ENCODE measurements at places on chromosomes 16 and 17.

DNA sequence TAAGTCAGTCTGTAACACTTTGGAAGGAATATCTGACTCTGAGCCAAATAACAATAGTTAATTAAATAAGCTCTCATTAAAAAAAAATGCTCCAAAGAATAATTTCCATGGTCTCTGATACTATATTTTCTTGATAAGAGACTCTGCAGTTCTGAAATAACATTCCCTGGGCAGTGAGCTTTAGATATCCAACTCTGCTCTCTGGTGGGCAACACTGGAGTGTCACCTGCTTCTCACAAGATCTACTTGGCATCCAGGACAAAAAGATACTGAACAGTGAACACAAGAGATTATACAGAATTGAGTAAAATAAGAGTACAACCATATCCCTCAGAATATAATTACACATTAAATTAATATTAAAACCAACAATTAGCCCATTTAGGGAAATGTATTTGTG is 13.7 kb downstream of the BLMH start:
- H3K27me3 ChIP-seq = no peaks in the 10 kb centered on the region
- no peaks in the 10 kb centered on the region for H3K4me1 ChIP-seq
- DNase-seq = peak; percentile 75
- peaks cover 11% of the 10 kb centered on the region for H3K36me3 ChIP-seq
- H3K4me3 ChIP-seq = no peak overlapping the region

DNA sequence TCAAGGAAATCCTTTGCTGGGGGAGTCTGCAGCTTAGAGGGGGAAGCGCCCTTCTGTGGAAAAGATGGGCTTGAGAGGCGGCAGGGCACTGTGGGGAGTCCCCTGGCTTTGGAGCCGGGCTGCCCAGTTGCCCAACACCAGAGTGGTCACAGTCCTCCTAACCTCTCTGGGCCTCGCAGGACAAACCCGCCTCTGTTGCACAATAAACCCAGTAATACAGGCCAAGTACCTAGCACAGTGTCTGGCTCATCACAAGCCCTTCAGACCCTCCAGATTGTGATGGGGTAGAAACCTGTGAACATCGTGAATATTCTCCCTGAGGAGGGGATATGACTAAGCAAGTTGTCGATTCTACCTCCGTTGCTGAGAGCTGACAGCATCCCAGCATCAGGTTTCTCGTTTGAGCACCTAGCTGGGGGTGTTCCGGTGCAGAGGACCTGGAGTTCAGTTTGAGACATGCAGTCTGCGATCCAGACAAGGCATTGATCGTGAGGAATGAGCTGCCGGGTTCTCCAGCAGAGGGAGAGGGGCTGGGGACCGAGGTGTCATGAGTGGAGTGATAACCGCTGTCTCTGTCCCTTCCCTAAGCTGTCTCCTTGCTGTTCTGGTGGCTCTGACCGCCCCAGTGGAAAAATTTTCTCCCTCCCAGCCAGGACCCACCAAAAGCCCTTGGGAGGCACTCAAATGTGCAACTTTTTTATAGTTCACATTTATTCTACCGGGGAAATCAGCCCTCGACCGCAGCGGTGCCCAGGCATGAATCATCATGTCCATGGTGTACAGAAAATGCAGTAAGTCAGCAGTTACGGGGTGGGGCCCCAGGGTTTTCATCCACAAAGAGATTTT is 161.9 kb downstream of the WSCD1 start:
- H3K4me3 ChIP-seq = no peak overlapping the region
- H3K27me3 ChIP-seq = no peaks in the 10 kb centered on the region
- no peaks in the 10 kb centered on the region for H3K36me3 ChIP-seq
- H3K4me1 ChIP-seq = no peaks in the 10 kb centered on the region
- H3K27ac ChIP-seq = no peak overlapping the region
- DNase-seq = no peak

- peaks cover 52% of the 10 kb centered on the region for H3K4me1 ChIP-seq
- H3K27ac ChIP-seq = peak overlapping the region; percentile 67
- no peaks in the 10 kb centered on the region for H3K36me3 ChIP-seq
- no peak for DNase-seq
- H3K27me3 ChIP-seq = no peaks in the 10 kb centered on the region
These were observed 120.4 kb downstream of the HIC1 start for GRCh38 chr17:2175294-2175628.

GRCh38 chr16:72985148-72985941 is 62.6 kb downstream of the ZFHX3 start:
- no peak overlapping the region for H3K4me3 ChIP-seq
- H3K27me3 ChIP-seq = no peaks in the 10 kb centered on the region
- no peaks in the 10 kb centered on the region for H3K36me3 ChIP-seq
- peak overlapping the region; percentile 75 for H3K27ac ChIP-seq
- no peak for DNase-seq

DNA sequence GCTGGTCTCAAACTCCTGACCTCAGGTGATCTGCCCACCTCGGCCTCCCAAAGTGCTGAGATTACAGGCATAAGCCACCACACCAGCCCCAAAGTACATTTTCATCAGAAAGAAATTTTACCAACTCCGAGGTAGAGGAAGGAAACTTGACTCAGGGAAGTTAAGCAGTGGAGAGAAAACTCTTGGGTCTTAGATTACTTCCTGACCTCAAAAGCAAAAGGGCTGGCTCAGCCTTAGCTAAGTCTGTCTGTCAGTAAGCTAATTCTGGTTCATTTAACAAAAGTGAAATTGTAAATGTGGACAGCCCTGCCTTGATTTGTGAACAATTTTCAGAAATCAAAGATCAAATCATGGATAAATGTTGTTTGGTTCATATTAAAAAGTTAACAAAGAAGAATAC is 30.6 kb downstream of the MAP2K6 start:
- H3K27me3 ChIP-seq = no peaks in the 10 kb centered on the region
- DNase-seq = no peak
- no peak overlapping the region for H3K27ac ChIP-seq
- no peaks in the 10 kb centered on the region for H3K4me1 ChIP-seq

DNA sequence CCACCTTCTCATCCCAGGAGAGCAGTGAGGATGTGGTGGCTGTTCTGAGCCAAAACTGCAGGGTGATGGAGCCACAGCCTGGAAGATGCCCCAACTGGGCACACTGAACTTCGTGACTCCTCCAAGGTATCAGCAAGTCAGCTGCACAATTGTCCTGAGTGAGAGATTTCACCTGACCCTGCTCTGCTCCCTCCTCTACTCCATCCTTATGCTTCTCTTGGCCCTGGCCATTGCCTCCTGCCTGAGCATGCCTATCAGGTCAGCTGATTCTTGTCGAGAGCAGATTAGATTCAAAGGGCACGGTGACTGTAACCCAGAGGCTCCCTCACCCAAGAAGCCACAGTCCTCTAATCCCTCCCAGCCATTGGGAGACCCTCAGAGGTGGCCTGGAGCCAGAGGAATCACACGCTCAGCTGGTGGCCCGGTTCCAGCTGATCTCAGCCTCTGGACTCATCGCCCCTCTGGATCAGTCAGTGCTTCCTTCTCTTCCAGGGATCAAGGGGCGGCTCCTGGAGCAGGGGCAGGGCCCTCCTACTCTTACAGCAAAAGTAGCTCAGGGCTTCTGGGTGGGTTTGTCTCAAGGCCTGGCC is 7.0 kb upstream of the CYB561 start:
- H3K27ac ChIP-seq = no peak overlapping the region
- no peaks in the 10 kb centered on the region for H3K36me3 ChIP-seq
- no peak overlapping the region for H3K4me3 ChIP-seq
- H3K4me1 ChIP-seq = no peaks in the 10 kb centered on the region
- H3K27me3 ChIP-seq = no peaks in the 10 kb centered on the region

DNA sequence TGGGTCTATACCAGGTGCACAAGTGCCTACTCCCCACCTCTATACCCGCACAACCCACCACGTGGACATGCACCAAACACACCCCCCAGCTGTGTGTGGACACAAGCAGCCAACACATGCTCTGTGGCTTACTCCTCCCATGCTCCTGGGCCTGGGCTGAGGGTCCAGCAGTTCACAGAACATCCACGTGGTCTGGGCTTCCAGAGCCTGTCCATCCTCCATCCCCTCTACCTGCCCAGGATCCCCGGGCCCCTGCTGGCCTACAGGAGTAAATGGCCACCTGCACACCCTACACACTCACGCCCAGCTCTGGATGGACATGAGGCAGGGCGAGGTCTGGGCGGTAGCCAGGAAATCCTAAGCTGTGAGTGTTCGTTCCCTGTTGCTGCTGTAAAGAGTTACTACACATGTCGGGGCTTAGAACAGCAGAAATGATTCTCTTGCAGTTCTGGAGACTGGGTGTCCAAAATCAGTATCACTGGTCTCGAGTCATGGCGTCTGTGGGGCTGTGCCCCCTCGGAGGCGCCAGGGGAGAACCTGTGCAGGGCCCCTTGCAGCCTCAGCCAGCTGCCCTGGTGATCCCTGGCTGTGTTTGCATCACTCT is 15.0 kb upstream of the RAI1 start:
- H3K27ac ChIP-seq = no peak overlapping the region
- no peaks in the 10 kb centered on the region for H3K27me3 ChIP-seq
- H3K4me1 ChIP-seq = peaks cover 5% of the 10 kb centered on the region
- DNase-seq = no peak

GRCh38 chr17:83198366-83199341 is 119.2 kb downstream of the METRNL start:
- no peak overlapping the region for H3K4me3 ChIP-seq
- no peak for DNase-seq
- peaks cover 23% of the 10 kb centered on the region for H3K4me1 ChIP-seq
- H3K27me3 ChIP-seq = no peaks in the 10 kb centered on the region
- no peaks in the 10 kb centered on the region for H3K36me3 ChIP-seq

- DNase-seq = peak; percentile 12
- no peak overlapping the region for H3K4me3 ChIP-seq
- H3K36me3 ChIP-seq = peaks cover 13% of the 10 kb centered on the region
- peaks cover 9% of the 10 kb centered on the region for H3K4me1 ChIP-seq
These were observed 40.9 kb downstream of the RFFL start for GRCh38 chr17:35022536-35023063.

DNA sequence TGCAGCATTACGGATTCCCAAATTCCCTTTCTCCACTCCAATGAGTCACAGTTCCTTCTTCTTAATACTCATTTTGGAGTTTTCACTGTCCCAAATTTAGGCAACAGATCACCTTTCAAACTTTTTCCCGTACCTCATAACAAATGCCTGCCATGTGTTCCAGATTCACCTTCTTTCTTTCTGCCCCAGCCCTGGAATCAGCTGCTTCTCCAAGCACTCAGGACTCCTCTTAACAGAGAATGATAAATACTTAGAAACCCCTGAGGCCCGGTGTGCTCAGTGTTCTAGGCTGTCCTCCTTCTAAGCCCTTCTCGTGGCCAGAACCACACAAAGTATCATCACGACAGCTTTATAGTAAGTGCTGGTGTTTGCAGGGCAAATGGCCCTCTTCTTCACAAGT is 14.9 kb downstream of the CSNK1D start:
- H3K27me3 ChIP-seq = no peaks in the 10 kb centered on the region
- DNase-seq = no peak
- H3K4me1 ChIP-seq = no peaks in the 10 kb centered on the region
- H3K27ac ChIP-seq = no peak overlapping the region
- peaks cover 51% of the 10 kb centered on the region for H3K36me3 ChIP-seq
- no peak overlapping the region for H3K4me3 ChIP-seq

- no peaks in the 10 kb centered on the region for H3K36me3 ChIP-seq
- no peaks in the 10 kb centered on the region for H3K27me3 ChIP-seq
- H3K4me1 ChIP-seq = no peaks in the 10 kb centered on the region
- no peak overlapping the region for H3K4me3 ChIP-seq
- H3K27ac ChIP-seq = no peak overlapping the region
These were observed 27.1 kb upstream of the SLC39A11 start for GRCh38 chr17:73119631-73120030.

- no peak for DNase-seq
- H3K36me3 ChIP-seq = no peaks in the 10 kb centered on the region
- H3K4me3 ChIP-seq = no peak overlapping the region
- H3K27ac ChIP-seq = no peak overlapping the region
- peaks cover 2% of the 10 kb centered on the region for H3K27me3 ChIP-seq
- H3K4me1 ChIP-seq = no peaks in the 10 kb centered on the region
These were observed 435.3 kb upstream of the ZFHX3 start for GRCh38 chr16:73483076-73483791.

DNA sequence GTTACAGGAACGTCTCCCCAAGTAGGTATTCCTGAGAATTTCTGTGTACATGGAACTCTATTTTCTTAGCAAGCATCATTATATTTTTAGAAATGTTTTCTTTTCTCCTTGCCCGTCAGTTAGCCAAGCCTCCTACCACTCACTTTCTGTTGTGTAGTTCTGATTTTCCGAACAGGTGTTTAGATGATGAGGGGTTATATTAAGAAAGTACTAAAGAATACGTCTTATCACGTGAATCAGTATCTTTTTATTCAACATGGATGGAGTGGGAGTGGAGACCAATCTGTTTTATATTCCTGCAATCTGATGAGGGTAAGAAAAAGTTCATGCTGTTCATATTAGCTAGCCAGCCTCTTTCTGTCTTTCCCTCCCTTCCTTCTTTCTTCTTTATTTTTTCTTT is 29.4 kb downstream of the MSI2 start:
- no peaks in the 10 kb centered on the region for H3K27me3 ChIP-seq
- no peak for DNase-seq
- H3K27ac ChIP-seq = peak overlapping the region; percentile 74
- H3K4me3 ChIP-seq = no peak overlapping the region

- DNase-seq = no peak
- no peaks in the 10 kb centered on the region for H3K27me3 ChIP-seq
- no peaks in the 10 kb centered on the region for H3K36me3 ChIP-seq
- H3K27ac ChIP-seq = peak overlapping the region; percentile 63
- peaks cover 20% of the 10 kb centered on the region for H3K4me1 ChIP-seq
- H3K4me3 ChIP-seq = no peak overlapping the region
These were observed 43.0 kb upstream of the ZNF750 start for GRCh38 chr17:82882715-82883418.

DNA sequence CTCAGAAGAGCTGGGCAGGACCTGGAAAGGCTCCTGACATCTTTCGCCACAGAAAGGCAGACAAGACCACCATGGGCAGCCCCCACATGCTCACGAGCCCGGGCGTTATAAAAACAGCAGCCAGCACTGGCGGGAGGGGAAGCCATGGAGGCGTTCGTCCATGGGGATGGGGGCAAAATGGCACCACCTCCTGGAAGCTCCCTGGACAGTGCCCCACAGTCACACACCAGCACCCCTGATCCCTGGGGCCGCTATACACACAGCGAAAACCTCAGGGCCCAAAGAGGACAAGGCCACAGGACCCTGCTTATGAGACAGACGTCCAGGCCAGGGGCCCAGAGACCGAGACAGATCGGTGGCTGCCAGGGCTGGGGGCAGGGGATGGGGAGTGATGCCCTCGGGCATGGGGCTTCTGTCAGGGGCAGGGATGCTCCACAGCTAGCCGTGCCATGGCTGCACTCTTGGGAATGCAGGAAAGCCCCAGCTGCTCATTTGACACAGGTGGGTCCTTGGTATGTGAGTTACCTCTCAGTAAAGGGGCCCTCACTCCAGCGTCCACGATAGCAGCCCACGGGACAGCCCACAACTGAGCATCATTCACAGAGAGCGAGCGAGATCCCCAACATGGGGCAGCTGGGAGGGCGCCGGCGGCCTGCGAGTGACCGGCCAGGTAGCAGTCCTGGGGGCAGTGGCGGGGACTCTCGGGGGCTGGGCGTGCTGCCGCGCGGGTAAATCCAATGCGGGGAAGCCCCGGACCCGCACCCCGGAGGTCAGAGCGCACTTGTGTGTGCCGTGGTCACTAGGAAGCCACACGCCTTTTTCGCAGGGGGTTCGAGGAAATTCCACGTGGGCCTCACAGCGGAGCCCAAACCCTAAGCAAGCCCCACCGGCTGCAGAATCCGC is 6.4 kb upstream of the PVALEF start:
- H3K4me1 ChIP-seq = no peaks in the 10 kb centered on the region
- H3K27ac ChIP-seq = no peak overlapping the region
- H3K4me3 ChIP-seq = no peak overlapping the region
- H3K36me3 ChIP-seq = no peaks in the 10 kb centered on the region
- no peaks in the 10 kb centered on the region for H3K27me3 ChIP-seq

Measured in kidney (tissue), 22 donors.